ENCODE measurements at places on chromosomes 3 and 15.

DNA sequence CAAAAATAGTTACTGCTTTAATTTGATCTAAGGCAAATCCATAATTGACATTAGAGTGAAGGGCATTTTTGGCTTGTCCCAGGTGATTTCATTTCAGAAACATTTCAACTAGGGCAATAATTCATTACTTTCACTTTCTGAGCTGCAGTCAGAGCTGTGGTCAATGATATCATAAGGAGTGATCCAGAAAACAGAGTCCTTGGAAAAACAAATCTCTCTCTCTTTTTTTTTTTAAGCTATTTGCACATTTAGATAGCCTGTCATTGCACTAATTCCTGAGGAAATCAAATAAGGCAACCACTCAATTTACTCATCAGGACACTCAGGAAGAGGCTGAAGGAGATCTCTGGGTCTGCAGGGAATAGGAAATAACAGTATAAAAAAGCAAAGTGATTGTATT lies 269.5 kb upstream of the LRRC3B start:
- no peak for DNase-seq

GRCh38 chr3:110262896-110263295 lies 808.7 kb upstream of the NECTIN3 start:
- no peak for DNase-seq

- no peak for DNase-seq
These were observed 100.0 kb downstream of the ALCAM start for GRCh38 chr3:105466495-105467404.

- peak; percentile 85 for DNase-seq
These were observed 559 bp downstream of the PKM start for GRCh38 chr15:72230197-72231065.

DNA sequence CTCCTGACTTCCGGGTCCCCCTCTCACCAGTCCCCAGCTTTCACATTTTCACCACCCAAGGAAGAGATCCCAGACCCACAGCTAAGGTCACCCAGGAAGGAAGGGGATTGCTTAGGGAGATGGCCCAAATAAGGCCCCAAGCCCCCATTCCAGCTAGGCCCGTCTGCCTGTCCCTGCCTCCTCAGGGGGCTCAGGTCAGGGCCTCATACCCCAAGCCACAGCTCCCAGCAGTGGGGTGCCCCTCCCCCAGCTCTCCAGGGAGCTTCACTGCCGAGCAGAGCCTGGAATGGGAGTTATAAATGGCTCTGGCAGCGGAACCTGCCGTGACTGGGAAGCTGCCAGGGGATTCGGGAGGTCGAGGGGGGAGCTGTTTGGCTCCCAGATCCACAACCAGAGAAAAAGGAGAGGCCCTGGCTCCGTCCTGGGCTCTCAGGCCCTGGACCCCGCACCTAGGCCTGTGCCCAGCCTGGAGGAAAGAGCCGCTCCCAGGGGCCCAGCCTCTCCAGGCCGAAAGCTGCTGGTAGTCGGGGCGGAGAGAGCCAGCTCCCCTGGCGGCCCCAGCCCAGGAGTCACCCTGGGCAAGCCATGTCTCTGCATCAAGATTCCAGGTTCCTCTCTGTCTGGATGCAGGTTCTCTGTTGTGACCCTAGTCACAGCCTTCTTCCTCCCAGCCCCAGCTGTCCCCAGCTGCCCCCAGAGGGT lies 550 bp downstream of the CCDC9B start:
- DNase-seq = no peak

DNA sequence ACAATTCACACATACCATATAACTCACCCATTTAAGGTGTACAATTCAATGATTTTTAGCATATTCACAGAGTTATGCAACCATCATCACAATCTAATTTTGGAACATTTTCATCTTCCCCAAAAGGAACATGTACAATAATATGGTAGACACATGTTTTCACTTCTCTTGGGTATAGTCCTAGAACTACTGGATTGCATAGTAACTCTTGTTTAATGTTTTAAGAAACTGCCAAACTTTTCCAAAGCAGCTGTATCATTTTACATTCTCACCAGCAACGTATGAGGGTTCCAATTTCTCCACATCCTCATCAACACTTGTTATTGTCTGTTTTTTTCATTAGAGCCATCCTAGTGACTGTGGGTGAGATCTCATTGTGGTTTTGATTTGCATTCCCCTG lies 14.3 kb downstream of the BNC1 start:
- DNase-seq = no peak

- DNase-seq = no peak
These were observed 385.6 kb downstream of the SHQ1 start for GRCh38 chr3:72462595-72463011.

GRCh38 chr3:15929944-15930571 lies 132.3 kb upstream of the ANKRD28 start:
- no peak for DNase-seq

GRCh38 chr3:177420651-177421480 lies 223.6 kb upstream of the TBL1XR1 start:
- DNase-seq = no peak

DNA sequence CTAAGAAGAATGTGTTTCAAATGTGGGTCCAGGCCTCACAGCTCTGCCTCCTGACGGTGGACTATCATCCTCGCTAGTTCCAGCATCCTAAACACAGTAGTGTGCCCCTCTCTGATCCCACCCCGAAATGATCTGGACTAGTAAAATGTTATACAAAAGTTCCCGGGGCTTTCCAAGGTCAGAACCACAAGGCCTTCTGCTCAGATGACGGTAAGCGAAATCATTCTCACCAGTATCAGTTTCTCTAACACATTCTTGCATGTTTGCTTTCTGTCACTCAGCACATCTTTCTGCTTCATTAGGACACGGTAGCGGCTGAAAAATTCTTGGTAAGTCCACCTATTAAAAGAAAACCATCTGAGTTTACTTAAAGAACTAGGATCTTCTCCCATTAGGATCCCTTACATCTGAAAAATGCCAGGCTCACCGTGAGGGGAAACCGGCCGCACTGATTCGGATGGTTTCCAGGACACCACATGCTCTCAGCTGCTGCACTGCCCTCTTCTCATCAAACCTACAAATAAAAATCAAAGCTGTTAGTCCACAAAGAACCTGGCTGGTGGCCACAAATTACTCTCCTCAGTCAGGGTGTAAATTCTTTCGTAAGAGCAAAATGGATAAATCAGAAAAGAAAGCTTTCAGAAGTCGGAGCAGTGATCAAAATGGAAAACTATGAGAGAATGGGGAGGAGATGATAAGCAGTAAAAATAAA lies 83.9 kb upstream of the MYO5C start:
- DNase-seq = peak; percentile 40

DNA sequence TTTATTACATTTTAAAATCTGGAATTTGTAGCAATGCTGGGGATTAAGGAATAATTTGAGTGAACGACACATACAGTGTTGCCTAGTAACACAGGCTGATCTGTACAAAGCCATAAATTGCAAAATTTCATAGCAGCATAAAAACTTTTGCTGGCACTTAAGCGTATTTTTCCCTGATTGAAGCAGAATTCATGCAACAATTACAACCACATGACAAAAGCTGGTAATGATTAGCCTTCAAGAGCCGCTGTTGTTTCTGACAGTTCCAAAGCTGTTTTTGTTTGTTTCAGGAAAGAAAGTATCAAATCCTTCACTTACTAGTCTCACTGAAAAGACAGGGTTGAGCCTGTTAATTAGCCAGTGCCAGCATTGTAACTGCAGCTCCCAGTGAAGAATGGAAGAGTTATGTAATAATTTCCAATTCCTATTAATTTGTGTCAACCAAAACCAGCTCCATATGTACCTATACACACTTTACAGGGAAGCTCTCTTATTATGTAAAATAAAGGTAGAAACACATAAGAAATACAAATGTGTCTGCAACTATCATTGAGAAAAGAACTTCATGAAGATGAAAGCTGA lies 60.7 kb downstream of the AGTR1 start:
- no peak for DNase-seq

GRCh38 chr15:79952329-79952728 lies 18.7 kb downstream of the BCL2A1 start:
- no peak for DNase-seq

DNA sequence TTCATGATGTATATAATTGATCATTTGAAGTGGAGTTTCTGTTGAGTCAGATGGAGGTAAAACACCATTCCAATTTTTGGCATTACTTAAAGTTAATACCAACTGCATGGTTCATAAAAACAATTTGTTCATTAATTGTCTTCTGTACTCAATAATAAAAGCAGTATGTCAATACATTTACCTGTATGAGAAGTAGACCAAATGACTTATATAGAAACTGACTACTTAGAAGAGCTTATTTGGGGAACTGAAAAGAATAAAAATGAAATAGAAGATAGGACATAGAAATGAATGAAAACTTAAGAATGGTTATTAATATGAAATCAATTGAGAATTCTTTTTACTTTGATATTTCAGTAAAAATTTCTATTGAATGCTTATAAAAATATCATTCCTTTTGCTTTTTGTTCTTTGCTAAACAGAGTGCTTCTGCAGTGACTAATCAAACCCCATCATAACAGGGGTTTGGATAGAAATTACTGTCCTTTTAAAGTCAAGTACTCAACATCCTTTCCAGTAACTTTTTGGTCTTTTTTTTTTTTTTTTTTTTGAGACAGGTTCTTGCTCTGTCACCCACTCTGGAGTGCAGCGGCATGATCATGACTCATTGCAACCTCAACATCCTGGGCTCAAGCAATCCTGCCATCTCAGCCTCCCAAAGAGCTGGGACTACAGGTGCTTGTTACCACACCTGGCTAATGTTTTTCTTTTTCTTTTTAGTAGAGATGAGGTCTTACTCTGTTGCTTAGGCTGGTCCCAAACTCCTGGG lies 6.5 kb upstream of the CRYBG3 start:
- peak; percentile 51 for DNase-seq

- DNase-seq = no peak
These were observed 65.4 kb upstream of the SLC6A6 start for GRCh38 chr3:14336749-14337598.

DNA sequence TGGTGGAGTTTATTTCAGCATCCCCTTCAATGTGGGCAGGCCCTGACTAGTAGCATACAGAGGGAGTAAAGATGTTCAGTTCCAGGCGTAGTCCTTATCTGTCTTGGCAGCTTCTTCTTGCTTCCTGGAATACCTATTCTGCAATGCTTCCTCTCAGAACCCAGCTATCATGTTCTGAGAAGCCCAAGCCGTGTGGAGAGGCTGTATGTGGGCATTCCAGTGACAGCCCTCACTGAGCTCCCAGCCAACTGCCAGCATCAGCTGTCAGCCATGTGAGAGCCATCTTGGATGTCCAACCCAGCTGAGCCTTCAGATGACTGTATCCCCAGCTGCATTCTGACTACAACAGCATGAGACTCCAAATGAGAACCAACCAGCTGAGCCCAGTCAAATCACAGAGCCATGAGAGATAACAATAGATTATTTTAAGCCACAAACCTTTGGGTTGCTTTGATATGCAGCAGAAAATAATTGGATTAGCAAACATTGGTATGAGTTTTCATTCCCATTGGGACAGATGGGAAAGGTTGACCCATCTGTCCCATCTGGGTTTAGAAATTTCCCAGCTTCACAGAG lies 8.4 kb upstream of the CMTM7 start:
- DNase-seq = no peak

DNA sequence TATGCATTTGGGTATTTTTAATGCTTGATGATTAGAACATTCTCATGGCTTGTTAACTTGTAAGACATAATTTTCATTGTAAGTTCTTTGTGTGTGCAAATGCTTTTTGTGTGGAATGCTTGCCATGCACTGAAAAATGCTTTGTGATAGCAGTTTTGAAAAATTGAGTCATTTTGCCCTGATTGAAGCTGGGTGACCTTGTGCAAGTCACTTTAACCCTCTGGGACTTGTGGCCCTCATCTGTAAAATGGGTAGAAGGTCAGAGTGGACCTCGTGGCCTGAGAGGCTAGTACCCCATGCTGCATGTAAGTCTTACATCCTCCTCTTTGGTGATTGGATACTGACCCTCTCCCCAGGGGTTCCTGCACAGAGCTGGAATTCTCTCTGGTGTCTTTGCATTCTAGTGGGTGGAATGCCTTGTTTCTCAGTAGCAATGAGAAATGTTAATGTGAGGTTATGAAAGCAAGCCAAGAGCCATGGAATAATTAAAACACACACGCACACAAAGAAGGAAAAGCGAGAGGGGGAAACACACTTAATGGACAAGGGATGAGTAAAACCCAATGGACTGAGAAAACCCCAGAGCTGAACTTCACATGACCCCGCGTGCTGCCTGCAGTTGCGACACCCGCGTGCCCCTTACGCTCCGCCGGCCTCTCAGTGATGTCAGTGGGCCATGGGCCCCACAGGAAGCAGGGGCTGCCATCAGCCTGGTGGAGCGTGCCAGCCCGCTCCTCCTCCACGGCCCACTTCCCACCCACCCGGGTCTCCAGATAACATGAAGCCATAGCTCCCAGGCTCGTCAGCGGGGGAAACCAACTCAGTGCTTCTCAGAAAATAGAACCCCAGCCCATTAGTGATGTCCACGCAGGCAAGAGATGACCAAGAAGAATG lies 44.0 kb downstream of the SMAD3 start:
- DNase-seq = no peak

GRCh38 chr3:111581403-111582119 lies 13.6 kb downstream of the ZBED2 start:
- no peak for DNase-seq

GRCh38 chr3:14007006-14007405 lies 117.7 kb downstream of the CHCHD4 start:
- no peak for DNase-seq

DNA sequence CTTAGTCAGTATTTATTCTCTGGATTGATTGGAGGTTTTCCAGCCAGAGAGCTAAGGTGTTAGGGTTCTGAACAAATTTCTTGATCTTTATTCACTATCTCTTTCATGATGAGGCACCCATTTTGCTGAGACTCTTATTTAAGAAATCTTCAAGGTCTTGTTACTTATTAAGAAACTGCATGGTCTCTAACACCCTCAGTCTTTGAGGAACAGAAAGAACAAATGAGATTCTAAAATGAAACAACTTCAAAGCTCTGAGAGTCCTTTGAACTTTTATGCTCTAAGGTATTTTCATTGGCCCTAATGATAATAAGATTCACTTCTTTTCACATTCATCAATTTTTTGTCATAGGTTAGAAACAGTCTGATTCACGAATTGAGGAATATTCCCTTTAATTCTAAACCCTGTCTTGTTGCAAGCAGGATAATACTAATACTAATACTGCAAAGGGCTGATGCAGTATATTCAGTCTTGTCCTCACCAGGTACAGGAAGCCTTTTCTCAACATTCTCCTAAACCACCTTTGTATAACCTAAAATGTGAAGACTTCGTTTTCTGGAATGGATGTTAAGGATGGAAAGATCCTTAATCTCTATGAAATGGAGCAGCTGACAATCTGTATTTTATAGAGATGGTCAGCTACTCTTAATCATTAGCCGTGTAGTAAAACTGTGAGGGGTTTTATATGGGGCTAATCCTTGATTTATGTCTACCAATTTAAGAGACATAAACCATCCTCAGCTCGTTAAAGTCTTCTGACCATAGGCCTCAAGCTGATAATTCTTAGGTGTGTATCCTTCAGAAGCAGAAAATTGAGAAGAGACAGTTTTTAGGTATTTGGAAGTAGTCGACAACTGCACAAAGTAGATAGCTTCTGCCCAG lies 198.3 kb downstream of the OTOL1 start:
- no peak for DNase-seq

GRCh38 chr3:103459815-103460214 lies 1025.0 kb downstream of the ZPLD1 start:
- no peak for DNase-seq

Data from activated T-cell treated with anti-CD3 and anti-CD28 coated beads, Interleukin-2, amount 50 U/mL, for 72 hours (primary cell).